ENCODE measurements at places on chromosomes 13 and 19. TPM values are rescaled to one million over a fixed set of nuclear protein-coding genes. Genes with fewer than 3 reads are reported as not detected.

DNA sequence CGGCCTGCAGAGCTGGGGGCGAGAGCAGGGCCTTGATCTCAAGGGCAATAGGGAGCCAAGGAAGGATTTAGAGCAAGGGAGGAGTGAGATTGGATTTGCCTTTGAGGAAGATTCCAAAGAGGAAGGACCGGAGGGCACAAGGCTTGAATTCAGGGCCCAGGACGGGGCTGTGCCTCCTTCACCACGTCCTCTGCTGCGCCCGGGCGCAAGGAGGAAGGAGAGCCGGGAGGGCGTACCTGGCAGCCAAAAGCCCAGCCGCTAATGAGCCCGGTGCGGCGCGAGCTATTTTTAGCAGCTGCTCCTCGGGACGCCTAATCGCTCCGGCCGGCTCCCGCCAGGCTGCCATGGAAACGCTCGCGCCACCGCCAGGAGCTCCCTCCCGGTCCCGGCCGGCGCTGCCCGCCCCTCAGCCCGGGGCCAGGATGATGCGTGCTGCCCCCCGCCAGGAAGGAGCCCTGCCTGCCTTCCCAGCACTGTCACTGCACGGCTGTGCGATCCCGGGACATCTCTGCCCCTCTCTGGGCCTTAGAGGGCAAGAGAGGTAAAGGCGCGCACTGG, 31.3 kb downstream of the TINCR start:
- DNase-seq = peak; percentile 46

DNA sequence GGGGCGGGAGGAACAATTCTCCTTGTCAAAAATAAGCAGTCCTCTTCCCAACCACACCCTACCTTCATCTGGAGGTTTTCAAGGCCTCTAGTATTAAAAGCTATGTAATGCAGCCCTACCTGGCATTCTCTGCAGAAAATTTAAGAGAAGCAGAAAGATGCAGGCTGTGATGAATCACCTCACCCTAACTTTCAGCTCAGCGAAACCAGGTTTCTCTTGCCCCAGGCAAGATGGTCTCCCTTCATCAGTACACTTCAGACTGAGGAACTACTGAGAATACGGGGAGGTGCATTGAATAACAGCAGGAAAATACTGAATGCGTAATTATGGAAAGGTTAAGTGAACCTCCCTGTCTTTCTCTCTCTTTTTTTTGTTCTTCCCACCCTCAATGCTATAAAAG, 437.6 kb upstream of the KLF12 start:
- no peak for DNase-seq

GRCh38 chr13:70856711-70857110, 748.5 kb upstream of the KLHL1 start:
- no peak for DNase-seq

GRCh38 chr13:58978331-58978730, 1185.4 kb downstream of the DIAPH3 start:
- DNase-seq = no peak

DNA sequence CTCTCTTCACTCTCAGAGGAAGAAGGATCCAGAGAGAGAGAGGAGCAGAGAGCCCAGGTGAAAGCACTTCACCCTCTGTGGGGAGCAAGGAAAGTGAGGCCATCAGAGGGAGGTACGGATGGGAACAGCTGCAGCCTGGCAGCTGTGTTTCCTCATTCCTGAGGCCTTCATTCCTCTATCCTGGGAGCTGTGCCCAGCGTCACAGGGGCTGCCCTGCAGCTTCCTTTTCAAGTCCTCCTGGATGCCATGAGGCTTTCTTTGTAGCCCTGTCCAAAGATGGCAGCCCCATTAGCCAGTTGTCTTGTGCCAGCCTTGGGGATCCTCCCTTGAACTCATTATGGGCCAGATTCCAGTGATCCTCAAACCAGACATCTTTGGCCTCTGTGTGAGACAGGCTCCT, 76.8 kb upstream of the PCDH8 start:
- no peak for DNase-seq

- no peak for DNase-seq
These were observed 3.5 kb downstream of the N4BP2L2 start for GRCh38 chr13:32535115-32535514.

DNA sequence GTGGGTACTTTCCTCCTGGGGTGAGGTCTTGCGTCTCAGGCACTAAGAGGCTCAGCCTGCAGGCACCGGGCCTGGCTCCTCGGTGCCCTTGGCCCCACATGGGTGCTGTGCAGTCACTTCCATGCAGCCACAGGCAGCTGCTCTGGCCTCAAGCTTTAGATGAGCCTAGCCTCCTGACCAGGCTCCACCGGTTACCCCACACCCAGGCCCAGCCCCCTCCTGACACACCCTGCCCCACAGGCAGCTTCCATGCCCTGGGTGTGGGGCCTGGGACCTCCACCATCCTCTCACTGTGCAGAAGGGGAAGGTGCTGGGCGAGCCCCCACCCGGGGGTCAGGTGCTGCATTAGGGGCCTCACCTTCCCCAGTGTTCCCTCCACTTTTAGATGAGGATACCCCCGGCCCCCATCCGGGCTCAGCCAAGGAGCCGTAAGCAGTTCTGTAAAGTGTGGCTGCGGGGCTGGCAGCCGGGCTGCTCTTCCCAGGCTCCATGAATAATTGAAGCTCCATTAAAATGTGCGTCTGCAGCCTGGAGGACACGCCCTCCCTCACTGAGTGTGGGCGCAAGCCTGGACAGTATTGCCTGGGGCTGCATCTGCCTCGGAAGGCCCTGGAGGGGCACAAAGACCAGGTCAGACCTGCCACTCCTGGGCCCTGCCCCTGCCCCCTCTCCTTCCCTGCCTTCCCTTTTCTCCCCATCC, 72.5 kb upstream of the KCTD15 start:
- DNase-seq = no peak

- DNase-seq = no peak
These were observed 364.9 kb downstream of the OXGR1 start for GRCh38 chr13:96629331-96629730.

DNA sequence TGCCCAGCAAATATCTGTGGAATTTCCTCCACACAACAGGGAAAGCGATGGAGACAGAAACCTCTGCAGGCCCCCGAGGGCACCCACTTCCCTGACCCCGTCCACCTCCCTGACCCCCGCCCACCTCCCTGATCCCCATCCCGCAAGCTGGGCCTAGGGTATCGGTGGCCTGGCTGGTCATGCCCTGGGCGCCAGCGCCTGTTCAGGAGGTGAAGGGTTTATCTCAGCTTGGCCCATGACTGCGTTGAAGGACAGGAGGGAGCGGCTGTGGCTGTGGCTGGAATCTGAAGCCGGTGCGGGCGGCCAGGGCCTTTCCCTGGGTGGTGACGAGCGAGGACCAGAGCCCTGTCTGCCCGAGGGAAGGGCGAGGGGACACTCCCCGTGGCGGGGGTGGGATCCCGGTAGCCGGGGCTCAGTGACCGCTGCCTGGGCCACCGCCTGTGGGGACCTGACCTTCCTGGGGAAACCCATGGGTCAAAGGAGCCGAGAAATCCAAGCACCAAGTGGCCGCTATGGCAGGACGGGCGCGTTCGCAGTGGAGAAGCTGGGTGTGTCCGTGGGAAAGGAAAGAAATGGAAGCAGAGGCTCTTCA, 20.7 kb downstream of the GAS6 start:
- peak; percentile 63 for DNase-seq

GRCh38 chr19:2059422-2060201, 8.6 kb upstream of the MKNK2 start:
- DNase-seq = peak; percentile 95

DNA sequence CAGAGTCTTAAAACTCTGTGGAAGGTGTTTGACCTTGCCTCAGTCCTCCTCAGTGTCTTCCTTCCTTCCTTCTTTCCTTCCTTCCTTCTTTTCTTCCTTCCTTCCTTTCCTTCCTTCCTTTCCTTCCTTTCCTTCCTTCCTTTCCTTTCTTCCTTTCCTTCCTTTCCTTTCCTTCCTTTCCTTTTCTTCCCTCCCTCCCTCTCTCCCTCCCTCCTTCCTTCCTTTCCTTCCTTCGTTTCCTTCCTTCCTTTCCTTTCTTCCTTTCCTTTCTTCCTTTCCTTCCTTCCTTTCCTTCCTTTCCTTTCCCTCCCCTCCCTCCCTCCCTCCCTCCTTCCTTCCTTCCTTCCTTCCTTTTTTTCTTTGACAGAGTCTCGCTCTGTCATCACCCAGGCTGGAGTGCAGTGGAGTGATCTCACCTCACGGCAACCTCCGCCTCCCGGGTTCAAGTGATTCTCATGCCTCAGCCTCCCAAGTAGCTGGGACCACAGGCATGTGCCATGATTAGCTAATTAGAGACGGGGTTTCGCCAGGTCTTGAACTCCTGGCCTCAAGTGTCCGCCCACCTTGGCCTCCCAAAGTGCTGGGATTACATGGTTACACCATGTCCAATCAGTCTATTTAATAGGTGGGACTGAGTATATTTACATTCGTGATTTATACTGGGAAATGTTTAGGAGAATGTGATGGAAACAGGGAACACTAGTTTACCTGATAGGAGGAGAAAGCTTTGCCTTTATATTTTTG, 16.3 kb downstream of the ZNF507 start:
- DNase-seq = peak; percentile 37

- DNase-seq = no peak
These were observed 207.4 kb downstream of the COG6 start for GRCh38 chr13:39862900-39863299.

- peak; percentile 96 for DNase-seq
These were observed 5.3 kb upstream of the CEACAM21 start for GRCh38 chr19:41570639-41571112.

GRCh38 chr19:6739390-6739882, at the start of gene TRIP10:
TSS of gene TRIP10 (plus strand) at chr19:6739680. CDS start at chr19:6739762, 82 bp downstream.
- DNase-seq = peak; percentile 85

DNA sequence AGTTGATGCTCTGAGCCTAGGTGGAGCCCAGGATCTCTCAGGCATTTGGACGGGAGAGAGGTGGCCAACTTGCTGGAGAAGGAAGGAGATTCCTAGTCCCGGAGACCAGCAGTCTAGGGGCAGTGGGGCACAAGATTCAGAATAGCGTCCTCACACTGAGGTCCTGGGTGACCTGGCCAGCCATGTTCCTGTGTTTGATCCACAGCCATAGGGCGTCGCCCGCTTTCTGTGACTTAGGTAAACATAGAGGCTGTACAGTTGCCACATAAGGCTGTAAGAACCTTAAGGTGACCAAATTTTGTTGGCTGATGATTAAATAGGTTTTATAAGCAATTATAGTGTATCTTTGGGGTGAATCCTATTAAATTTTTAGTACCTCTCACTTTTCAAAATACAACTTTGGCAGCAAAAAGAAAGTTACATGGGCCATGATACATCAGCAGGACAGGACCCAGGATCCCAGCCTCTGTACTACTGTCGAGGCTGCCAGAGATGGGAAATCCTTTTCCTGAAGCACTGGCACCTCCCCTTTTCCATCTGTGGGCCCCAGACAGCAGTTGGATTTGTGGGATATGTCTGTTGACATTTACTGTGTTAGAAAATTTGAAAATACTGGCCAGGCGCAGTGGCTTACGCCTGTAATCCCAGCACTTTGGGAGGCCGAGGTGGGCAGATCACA, 37.5 kb downstream of the TSSK6 start:
- DNase-seq = no peak

- peak; percentile 69 for DNase-seq
These were observed 99.0 kb downstream of the ARHGEF7 start for GRCh38 chr13:111213964-111214726.

DNA sequence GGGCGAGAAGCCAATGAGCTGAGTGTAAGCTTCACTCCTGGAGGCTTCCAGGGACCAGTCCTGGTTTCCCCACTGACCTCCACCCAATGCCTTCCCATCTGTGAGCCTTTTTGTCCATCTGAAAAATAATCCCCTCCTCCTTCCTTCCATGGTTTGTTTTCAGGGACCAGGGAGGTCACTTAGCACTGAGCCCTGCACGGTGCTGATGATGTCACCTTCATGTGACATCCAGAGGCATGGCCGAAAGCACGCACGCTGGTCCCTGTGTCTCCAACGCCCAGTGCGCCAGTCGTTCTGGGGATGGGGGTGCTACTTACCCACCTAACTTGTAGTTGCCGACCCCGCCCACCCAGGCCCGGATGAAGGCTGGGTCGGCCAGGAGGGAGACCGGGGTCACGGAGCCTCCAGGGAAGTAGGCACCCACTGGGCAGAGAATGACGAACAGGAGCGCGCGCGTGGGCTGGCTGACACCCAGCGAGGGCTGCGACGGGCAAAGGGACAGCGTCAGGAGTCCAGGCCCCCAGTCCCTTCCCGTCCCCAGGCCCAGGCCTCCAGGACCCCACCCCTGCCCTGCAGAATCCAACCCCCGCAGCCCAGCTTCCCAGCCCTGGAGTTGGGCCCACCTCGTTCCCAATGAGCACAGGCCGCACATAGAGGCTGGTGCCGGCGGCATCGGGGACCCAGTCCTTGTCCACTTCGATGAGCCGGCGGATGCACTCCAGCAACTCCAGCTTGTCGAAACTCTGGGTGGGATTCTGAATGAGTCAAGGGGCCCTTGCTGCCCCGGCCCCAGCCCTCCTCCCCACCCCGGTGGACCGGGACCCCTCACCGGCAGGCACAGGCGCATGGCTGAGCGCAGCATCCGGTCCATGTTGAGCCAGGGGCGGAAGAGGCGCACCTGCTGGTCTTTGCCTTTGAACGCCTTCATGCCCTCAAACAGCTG, 11.2 kb downstream of the BCAT2 start:
- DNase-seq = peak; percentile 73

DNA sequence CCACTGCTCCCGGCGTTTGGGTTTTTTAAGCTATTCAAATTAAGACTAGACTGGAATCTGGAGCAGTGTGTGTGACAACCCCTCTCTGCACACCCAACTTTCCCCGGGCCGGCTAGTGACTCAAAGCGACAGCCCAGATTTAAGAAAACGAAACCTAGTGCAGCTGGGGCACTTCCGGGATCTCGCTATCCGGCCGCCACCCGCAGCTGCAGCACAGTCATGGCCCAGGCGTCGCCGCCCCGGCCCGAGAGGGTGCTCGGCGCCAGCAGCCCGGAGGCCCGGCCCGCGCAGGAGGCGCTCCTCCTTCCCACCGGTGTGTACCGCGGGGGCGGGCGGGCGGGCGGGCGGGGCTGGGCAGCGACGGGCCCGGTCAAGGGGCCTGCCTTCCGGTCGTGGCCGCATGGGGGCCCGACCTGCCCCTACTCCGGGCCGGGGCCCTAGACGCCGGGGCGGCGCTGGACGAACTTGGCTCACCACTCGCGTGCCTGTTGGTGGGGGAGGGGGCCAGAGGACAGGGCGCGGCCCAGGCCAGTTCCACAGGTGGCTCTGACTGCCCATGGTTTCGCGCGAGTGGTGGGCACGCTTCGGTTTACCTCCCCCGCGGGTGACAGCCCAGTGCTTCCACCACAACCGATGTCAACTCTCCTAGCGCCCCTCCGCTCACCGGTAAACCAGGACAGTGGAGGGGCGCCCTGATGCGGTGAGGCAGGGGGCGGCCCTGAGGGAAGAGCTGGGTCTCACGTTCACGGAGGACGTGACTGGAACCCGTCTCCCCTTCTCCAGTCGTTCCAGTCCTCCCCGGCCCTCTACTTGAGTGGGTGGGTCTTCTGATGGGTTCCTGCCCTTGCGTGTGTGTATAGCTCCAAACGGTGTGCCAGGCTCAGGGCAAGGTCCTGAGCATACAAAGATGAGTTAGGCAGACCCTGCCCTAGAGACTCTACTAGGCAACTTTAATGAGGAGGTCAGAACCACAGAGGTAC, at the start of gene PHF11:
PHF11 (plus strand) TSS at position 171 of the 980 bp plus-strand sequence; CDS start at position 220, 49 bp downstream.
- DNase-seq = peak; percentile 86

GRCh38 chr19:30488191-30488590, 116.0 kb downstream of the ZNF536 start:
- DNase-seq = no peak

GRCh38 chr13:97658556-97658955, 224.6 kb downstream of the RAP2A start:
- DNase-seq = no peak

The OR7C1 gene
- polyA plus RNA-seq = 0.08 TPM

The SIGLEC8 gene
- polyA plus RNA-seq = not detected

The LILRA6 gene
- polyA plus RNA-seq = 0.83 TPM

The SPINT2 gene
- 217 TPM for polyA plus RNA-seq

The ZNF416 gene
- polyA plus RNA-seq = 7.3 TPM

The CABP5 gene
- not detected for polyA plus RNA-seq

The LGALS14 gene
- not detected for polyA plus RNA-seq

The CYP2A7 gene
- 0.49 TPM for polyA plus RNA-seq

The CEACAM1 gene
- polyA plus RNA-seq = 6.4 TPM
